ENCODE measurements at places on chromosomes 2 and 18. TPM values are rescaled to one million over a fixed set of nuclear protein-coding genes. Genes with fewer than 3 reads are reported as not detected.
A peak's percentile ranks its signal among the peaks of the same experiment; 100 is the strongest.

The RGPD3 gene
- total RNA-seq: 0.17 TPM

The TSGA10 gene
- total RNA-seq: 5.3 TPM

The MDH1B gene
- 1.8 TPM for total RNA-seq

The CCDC93 gene
- 32.0 TPM for total RNA-seq

The PCARE gene
- under 0.01 TPM for total RNA-seq

The NOL4 gene
- total RNA-seq: not detected

The SERPINE2 gene
- 77.9 TPM for total RNA-seq

GRCh38 chr2:28152585-28153280, 239.9 kb upstream of the FOSL2 start:
- peak; percentile 87 for DNase-seq

- DNase-seq: peak; percentile 62
These were observed 189.8 kb downstream of the LTBP1 start for GRCh38 chr2:33136566-33136965.

DNA sequence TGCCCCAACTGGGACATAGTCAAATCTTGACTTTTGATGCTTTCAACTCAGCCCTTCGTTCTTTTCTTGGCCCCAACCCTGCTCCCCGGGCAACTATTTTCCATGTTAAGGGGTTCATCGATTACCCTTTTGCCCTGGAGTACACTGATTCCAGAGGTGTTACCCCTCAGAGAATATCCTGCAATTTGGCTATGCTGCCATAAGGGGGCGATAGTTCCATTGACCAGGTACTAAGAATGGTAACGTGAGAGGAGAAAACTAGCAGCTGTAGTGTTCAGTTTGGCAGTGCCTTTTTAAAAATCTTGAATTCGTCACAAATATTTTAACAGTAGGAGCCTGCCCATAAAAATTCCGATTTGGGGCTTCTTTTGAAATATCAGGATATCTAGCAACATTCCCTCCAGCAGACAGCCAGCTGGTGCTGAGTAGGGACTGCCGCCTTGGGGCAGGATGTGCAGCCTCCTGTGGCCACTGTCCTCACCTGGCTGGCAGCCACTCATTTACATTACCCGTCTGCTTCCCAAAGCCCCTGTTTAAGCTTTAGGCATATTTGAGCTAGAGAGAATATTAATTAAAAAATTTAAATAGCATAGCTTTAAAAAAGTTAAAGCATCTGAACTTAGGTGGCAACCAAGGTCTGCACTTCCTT, 146.3 kb upstream of the SKOR2 start:
- no peak for DNase-seq

GRCh38 chr2:111169924-111170323, 49.2 kb downstream of the BCL2L11 start:
- no peak for DNase-seq

GRCh38 chr2:72475246-72475645, 327.6 kb upstream of the CYP26B1 start:
- DNase-seq: no peak

- DNase-seq: peak; percentile 1
These were observed 789.7 kb upstream of the SLC39A10 start for GRCh38 chr2:194867328-194867727.

GRCh38 chr18:48539406-48540250, 797 bp downstream of the CTIF start:
- peak; percentile 67 for DNase-seq

DNA sequence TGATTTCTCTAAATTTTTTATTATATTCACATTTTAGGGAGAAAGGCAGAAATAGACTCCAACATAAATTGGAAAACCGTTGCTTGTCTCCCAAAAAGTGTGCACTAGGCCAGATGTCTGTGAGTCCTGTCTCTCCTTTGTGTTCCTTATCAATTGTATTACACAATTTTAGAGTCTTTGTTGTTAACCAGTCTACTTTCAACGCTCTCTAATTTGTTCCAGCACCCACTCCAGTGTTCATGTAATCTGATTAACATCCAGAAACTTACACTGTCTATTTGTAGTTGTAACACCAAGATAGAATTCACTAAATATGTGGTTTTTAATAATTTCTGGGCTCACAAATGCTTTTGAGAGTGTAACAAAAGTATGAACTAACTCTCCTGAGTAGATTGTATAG, 195.6 kb downstream of the FSIP2 start:
- no peak for DNase-seq

DNA sequence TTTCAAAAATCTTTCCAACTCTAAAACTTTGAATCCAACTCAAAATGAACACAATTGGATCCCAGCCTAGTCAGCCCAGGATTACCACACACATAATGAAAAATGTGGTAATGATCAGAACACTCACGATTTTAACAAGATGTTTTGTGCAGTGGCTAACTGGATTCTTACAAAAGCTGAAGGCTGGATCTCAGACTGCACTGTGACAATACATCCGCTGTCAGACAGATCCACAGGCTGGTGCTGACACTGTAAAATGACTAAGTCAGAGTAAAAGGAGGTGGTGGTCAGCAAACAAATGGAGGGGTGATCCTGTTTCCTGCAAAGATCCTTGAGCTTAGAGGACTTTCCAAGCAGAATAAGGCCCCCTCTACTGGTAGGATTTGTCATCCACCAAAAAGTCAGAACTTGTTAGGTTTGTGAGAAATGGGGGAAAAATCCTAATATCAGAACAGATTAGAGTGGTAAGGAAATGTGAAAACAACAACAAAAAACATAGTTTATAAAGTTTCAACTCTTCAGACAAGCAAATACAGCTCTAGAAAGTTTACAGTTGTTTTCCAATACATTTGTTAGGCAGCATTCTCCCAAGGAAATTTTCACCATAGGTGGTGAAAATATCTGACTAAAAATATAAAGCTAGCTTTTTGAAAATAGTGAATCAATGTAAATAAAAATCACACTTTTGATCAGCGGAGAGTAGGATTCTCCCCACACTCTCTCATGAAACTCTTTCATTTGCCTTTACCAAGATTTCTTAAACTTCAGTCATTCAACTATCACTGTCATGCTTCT, 211.9 kb downstream of the AGPS start:
- DNase-seq: peak; percentile 67

DNA sequence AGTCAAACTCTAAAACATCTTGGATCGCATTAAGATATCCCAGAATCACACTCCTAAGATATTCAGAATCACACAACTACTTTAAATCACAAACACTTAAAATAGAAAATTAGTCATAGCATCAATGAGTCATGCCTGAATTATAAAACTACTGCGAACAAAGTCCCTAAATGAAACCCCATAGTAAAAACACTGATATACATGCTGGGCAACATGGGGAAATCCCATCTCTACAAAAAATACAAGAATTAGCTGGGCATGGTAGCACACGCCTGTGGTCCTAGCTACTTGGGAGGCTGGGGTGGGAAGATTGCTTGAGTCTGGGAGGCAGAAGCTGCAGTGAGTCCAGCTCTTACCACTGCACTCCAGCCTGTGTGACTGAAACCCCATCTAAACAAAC, 101.7 kb downstream of the COBLL1 start:
- DNase-seq: peak; percentile 59

DNA sequence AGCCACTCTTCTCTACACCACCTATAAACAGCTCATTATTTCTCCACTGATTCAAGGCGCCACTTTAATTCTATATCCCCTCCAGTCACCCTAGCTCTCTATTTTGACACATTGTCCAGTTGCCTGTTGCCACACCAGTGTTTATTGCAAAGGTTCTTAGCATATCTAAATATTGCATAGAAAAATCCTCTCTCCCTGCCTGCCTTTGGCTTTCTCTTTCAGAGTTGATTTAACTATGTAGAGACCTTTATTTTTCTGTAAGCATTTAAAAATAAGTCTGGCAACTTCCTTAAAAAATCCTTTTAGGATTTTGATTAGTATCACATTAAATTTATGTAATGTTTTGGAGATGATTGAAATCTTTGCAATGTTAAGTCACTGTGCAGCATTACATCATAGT, 47.9 kb upstream of the B3GNT7 start:
- no peak for DNase-seq

- no peak for DNase-seq
These were observed 6.6 kb upstream of the NPC1 start for GRCh38 chr18:23592911-23593310.

GRCh38 chr2:30348825-30349224, 98.2 kb upstream of the LCLAT1 start:
- DNase-seq: no peak

- DNase-seq: no peak
These were observed 121.2 kb downstream of the CCBE1 start for GRCh38 chr18:59575995-59576394.

DNA sequence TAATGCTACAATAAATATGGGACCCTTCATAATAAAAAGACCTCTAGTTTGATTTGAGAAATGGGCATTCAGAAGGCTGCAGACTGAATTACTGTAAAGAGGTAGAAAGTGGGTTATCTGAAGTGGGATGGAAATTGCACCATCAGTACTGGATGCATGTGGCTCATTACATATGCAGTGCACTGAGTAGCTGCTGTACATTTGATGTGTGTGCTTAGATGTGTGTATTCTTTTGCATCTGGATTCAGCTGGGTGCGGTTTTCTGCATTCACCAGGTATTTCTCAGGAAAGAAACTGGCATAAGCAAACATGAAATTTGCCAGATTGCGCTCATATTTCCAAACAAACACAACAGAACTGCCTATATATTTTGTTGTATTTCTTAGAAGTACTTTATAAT, 38.2 kb downstream of the NDC80 start:
- DNase-seq: no peak

- no peak for DNase-seq
These were observed 4.3 kb downstream of the APCDD1 start for GRCh38 chr18:10458691-10459090.

- DNase-seq: peak; percentile 46
These were observed 1.5 kb downstream of the PROM2 start for GRCh38 chr2:95275601-95276243.

DNA sequence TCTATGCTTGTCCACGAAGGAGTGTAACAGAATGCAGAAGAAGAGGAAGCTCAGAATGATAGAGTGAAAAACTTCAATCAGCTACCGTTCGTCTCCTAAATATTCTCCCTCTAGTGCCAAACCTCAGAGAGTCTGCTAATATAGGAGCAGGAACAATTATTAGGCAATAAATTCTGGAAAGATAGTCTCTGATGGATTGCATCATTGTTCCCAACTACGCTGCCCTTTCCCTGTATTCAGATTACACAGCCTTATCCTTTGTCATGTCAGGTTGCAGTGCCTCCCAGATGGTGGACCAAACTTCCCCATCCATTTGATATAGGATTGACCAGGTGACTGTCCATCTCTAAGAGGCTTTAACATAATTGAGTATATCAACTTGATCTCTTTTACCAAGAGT, 811.5 kb upstream of the CHAC2 start:
- DNase-seq: no peak

DNA sequence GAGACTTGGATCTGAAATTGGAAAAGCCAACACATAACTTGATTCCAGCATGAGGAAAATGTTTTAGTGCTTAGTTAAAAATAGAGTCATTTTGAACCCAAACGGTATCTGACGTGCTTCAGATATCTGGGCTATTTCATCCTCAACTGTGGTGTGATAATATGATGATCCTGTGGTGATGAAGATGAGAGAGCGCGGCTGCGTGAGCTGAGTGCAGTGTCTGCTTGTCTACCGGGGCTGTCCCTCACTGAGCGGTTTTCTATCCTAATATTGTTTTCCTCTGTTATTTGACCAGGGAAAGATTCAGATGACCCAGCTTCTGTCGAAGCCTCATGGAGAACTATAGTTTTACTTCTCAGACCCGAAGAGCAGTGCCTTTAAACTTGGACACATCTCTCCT, 5.8 kb downstream of the TWIST2 start:
- DNase-seq: no peak

DNA sequence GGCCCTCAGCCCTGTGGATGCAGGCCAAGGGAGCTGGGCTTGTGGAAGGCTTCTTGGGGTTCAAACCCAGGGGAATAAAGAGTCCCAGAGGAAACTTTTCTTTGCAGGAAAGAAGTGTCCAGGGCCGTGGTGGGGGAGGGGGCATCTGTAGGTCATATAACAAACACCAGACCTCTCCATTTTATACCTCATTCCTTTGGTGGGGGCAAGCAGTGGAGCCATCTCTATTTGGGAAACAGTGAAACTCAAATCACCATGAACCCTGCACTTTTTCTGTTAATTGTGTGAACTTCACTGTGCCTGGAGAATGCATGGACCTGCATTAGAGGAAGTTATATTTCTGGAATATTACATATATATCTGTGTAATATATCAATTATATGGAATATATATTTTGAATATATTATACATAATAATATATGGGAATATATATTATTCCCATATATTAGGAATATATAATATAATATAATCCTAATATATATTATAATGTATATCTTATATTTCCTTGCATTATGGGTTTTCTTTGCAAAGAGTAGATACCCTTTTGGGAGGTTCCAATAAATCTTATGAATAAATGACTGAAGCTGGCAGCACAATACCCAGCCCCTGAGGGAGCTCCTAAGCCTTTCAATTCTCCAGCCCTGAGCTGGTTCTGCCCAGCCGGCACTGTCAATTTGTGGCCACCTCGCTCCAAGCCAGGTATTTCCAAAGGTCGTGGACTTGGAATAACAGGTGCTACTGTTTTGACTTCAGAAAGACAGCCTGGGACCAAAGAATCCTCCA, 97.7 kb upstream of the PKDCC start:
- no peak for DNase-seq

DNA sequence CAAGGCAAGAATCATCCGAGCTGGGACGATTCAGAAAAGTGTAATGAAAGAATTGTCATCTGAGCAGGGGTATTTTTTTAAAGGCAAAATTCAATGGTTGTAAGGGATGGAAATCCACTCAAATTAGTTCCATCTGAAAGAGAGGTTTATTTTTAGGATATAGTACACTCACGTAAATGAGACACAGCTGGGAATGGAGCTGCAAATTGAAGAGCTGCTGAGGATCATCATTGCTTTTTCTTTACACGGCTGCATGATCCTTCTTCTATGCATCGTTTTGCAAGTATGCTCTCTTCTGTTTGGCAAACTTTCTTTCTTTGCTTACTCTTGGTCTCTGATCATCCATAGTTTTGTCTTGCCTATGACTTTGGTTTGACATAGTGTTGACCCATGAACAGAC, 27.4 kb upstream of the CUL3 start:
- no peak for DNase-seq

GRCh38 chr2:165312999-165313398, 73.8 kb downstream of the SCN2A start:
- DNase-seq: no peak

GRCh38 chr18:58525517-58525916, 103.4 kb downstream of the ALPK2 start:
- peak; percentile 17 for DNase-seq
